ENCODE measurements at places on chromosomes 16 and 17.

DNA sequence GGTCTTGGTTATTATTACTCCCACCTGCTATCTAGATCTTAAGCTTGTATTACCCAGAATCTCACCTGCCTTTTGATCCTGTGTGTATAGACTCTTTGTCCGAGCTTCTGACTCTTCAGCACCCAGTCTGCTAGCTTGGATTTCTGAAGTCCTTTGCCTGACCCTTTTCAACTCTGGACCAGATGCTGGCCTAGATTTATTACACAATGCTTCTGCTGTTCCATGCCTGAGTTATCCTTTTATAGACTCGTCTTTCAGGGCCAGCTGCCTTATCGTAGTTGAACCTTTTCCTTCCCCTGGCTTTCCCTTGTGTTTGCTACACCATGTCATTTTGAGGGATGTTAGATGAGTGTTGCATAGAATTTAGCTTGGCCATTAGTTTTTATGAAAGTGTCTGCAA lies 32.6 kb downstream of the RHOT1 start:
- no peak for DNase-seq

DNA sequence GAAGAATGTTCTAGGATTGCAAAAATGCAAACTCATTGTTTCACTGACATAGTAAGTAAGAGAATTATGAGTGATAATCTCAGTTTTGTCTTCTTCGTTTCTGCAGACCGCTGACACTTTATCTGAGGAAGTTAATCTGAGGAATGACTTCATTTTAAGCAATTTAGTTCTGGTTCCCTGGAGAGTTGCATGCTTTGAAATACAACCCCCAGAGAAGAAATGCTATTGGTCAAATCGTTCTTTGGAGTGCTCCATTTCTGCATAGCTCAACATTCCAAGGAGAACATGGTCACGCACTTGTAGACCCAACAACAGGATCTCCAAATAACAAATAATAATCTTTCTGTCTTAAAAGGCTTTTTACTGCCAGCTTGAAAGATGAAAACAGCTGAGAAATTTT lies 427.1 kb downstream of the GRIN2A start:
- no peak for DNase-seq

DNA sequence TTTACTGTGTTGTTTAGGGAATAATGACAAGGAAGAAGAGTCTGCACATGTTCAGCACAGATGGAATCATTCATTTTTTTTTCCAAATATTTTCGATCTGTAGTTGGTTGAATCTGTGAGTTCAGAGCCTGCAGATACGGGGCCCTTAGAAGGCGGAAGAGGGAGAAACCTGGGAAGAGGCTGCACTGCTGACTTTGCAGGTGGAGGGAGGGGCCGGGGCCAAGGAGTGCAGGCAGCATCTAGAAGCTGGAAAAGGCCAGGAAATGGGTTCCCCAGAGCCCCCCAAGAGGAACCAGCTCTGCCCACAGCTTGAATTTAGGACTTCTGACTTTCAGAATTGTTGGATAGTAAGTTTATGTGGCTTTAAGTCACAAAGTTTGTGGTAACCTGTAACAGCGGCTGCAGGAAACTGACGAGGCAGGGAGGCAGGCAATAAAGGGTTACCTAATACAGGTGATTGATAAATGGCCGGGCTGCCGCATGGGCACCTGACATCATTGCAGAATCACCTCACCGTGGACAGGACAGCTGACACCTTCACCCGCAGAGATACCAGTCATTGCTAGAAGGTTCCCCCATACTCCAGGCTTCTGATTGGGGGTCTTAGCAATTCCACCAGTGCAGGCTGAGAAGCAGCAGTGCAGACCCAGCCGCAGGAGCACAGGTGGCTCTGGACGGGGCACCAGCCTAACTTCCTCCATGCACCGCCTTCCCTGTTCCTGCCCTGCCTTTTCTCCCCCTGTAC lies 181.3 kb downstream of the IRF8 start:
- DNase-seq: no peak

GRCh38 chr17:4969047-4969550 lies 1.5 kb upstream of the SPAG7 start:
- DNase-seq: no peak

- DNase-seq: no peak
These were observed 44.0 kb downstream of the PLCG2 start for GRCh38 chr16:81823111-81823510.

DNA sequence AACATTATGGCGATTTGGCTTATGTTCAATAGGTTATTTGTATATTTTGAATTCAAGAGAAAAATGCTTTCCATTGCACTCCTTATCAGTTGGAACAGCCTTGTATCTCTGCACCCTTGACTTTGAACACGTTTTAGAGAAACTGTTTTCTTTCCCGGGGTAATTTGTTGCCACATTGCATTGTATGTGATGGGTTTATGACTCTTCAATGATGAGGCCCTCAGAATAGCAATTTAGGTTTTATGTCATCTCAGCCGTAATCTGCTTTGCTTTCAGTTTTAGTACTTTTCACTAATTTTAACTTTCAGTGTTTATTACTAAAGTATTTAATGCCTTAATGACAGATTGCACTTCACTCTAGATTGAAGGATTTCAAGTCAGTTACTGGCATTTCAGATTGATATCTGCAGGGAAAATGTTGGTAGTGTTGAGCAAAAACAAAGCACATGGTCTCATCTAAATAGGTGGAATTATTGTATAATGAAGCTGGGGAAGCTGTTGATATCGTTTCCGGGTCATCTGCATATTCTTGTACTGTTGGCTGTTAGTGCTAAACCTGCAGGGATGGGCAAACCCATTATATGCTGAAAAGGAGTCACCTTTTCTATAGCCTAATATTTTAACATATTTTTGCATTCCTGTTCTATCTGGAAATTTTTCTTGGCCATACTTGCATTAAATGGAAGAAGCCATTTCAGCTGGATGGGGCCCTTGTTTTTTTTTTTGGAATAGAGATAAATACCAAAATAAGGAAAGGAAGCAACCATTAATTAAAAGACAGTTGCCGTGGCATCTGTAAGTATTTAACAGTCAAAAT lies 2.0 kb downstream of the LUC7L3 start:
- no peak for DNase-seq

GRCh38 chr16:1413684-1414531 lies 596 bp downstream of the UNKL start:
- no peak for DNase-seq

DNA sequence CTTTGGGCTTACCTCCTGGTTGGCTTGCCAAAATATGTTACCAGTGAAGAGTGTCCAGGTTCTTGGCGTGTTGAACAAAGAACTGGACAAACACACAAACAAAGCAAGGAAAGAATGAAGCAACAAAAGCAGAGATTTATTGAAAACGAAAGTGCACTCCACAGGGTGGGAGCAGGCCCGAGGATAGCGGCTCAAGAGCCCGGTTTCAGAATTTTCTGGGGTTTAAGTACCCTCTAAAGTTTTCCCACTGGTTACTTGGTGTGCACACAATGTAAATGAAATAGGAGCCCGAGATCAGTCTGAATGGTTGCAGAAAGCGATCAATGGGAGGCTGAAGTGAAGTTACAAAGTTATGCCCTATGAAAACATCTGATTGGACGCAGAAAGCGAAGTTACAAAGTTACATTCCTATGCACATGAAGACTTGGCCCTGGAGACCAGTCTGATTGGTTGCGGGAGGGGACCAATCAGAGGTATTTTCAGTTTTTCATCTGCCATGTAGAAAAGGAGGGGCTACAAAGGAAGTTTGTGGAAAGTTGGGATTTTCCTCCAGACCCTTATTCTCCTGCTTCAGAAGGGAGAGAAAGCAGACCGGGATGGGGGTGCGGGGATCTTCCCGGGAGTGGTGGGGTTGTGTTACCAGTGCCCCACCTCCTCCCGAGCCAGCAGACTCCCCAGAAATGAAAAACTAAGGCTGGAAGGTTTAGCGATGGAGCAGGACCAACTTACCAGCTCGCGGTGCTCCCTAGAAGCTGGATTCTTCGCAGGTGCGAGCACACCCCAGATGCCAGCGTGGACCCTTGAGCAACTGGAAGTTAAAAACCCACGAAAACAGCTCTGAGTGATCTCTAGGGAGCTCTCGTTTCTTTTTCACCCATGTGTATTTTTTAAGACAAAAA lies at the start of gene SLFN12:
Gene SLFN12, minus strand, starts transcription at position 325 of the 899 bp plus-strand sequence. CDS start 9,472 bp downstream, outside the sequence.
- no peak for DNase-seq
